ENCODE measurements at places on chromosomes 4 and X. TPM values are rescaled to one million over a fixed set of nuclear protein-coding genes. Genes with fewer than 3 reads are reported as not detected.
A peak's percentile ranks its signal among the peaks of the same experiment; 100 is the strongest.

GRCh38 chrX:42107495-42108488 is 184.4 kb upstream of the CASK start:
- no peak overlapping the region for H3K27ac ChIP-seq
- H3K4me3 ChIP-seq: no peak overlapping the region
- H3K27me3 ChIP-seq: no peaks in the 10 kb centered on the region

DNA sequence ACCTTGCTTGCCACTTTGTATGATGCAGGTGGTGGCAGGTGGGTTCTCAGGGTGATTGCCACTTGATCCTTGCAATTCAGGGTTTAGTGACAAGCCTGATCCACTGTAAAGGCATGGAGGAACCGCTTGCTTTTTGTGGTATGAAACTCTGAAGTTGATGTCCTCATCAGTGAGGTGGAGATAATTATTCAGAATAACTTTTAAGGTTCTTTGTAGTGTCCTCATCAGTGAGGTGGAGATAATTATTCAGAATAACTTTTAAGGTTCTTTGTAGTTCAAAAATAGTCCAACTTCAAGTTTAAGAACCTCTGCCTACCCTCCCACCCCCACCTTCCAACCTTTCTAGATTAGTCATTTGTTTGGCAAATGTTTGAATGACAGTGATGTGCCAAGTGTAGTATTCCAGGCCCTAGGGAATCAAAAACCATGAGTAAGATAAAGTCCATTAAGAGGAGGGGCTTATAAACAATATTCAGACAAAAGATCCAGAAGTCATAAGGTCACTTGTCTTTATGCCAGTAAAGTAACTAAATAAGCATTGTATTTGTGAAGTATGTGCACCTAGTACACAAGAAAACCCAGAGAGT is 51.2 kb downstream of the DCUN1D4 start:
- DNase-seq: no peak
- no peak overlapping the region for H3K27ac ChIP-seq
- no peaks in the 10 kb centered on the region for H3K36me3 ChIP-seq
- no peaks in the 10 kb centered on the region for H3K27me3 ChIP-seq
- H3K4me3 ChIP-seq: no peak overlapping the region

DNA sequence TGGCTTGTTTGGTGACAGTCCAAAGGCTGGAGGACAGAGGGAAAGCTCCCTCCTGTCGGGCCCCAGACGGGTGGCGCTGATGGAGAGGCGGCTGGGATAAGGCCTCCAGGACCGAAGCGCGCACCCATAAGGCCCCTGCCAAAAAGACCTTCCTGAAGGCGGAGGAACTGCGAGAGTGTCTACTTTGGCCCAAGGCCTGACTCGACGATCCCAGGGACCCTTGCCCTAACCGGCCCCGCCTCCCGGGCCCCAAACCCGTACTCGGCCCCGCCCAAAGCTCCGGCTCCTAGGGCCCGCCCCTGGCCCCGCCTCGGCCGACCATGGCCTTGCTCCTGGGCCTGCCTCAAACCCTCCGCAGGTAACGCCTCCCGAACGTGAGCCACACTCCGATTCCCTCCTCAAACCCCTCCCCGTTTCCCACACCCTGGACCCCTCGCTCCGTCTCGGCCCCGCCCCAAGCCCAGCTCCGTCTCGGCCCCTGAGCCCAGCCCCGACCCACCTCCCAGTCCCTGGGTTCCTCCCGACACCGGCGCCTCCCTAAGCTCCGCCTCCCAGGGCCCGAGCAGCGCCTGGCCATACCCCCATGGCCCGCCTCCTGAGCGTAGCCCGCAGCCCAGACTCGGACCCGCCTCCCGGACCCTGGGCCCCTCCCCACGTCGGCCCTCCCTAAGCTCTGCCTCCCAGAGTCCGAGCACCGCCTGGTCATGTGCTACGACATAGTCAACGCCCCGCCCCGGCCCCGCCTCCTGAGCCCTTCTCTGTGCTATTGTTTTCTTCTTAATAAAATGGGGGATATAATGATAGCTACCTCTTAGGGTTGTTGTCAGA is 90.0 kb upstream of the DRD5 start:
- H3K27ac ChIP-seq: peak overlapping the region; percentile 68
- H3K36me3 ChIP-seq: no peaks in the 10 kb centered on the region
- no peaks in the 10 kb centered on the region for H3K4me1 ChIP-seq
- H3K27me3 ChIP-seq: no peaks in the 10 kb centered on the region
- H3K4me3 ChIP-seq: peak overlapping the region; percentile 50

- H3K4me1 ChIP-seq: no peaks in the 10 kb centered on the region
- H3K27me3 ChIP-seq: no peaks in the 10 kb centered on the region
- H3K4me3 ChIP-seq: no peak overlapping the region
- peaks cover 76% of the 10 kb centered on the region for H3K36me3 ChIP-seq
- no peak for DNase-seq
Observed at GRCh38 chr4:2721586-2721985, 34.5 kb downstream of the TNIP2 start.

GRCh38 chr4:39104255-39104654 is 42.2 kb downstream of the KLHL5 start:
- no peaks in the 10 kb centered on the region for H3K36me3 ChIP-seq
- DNase-seq: no peak
- H3K4me3 ChIP-seq: no peak overlapping the region

- DNase-seq: no peak
- no peaks in the 10 kb centered on the region for H3K27me3 ChIP-seq
- H3K4me1 ChIP-seq: no peaks in the 10 kb centered on the region
- H3K4me3 ChIP-seq: no peak overlapping the region
Observed at GRCh38 chr4:113564493-113564892, 197.0 kb downstream of the CAMK2D start.

DNA sequence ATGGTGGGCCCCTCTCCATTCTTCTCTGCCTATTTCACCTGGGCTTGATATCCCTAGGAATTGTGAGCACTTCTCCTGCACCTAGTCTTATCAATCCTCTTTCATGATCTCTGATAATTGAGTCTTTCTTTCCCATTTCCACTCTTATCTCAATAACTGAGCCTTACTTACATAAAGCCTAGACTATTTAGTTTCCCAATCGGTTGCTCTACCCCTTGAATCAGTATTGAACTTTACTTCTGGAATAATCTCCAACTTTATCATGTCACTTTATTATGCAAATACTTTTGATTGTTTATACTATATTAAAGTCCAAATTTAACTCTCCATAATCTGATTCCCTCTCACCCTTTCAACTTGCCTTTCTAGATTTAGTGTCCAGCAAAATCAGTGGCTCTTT is 222.7 kb downstream of the SPRY1 start:
- no peaks in the 10 kb centered on the region for H3K27me3 ChIP-seq
- H3K27ac ChIP-seq: no peak overlapping the region
- no peak for DNase-seq
- H3K36me3 ChIP-seq: no peaks in the 10 kb centered on the region
- H3K4me1 ChIP-seq: peaks cover 26% of the 10 kb centered on the region

- H3K27ac ChIP-seq: no peak overlapping the region
- H3K36me3 ChIP-seq: no peaks in the 10 kb centered on the region
- no peaks in the 10 kb centered on the region for H3K4me1 ChIP-seq
- no peak overlapping the region for H3K4me3 ChIP-seq
- no peaks in the 10 kb centered on the region for H3K27me3 ChIP-seq
Observed at GRCh38 chr4:72283357-72283756, 251.6 kb downstream of the NPFFR2 start.

DNA sequence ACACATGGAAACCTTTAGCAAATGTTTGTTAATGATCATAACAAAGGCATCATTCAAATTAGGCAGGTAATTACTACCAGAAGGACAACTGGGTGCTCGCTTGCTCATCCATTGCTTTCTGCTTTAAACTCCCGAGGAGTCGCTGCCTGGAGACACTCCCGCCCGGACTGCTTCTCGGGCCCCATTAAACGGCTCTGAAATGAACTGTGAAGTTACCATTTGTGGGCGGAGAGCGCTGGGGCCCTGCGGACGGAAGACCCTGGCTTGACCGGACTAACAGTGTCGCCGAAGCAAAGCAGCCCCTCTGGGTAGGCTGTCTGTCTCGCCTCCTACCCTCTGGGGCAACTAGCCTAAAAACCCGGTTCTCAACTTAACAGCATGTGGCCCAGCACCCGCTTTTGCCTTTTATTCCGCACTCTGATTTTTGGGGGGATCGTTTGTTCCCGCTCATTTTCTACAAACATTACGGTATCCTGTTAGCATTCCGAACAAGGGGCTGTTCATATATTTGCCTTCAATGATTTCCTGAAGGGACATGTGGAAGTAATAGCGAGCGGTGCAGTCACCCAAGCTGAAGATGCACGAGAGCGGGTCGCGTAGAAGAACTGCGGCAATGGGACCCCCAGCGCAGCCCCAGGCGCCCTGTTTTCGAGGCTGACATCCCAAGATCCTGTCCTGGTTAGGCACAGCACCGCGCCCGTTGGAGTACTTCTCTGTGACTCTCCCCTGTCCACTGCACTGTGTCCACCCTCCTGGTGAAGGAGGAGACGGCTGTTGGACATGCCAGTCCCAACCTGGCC is 1.6 kb upstream of the PDGFRA start:
- peaks cover 100% of the 10 kb centered on the region for H3K27me3 ChIP-seq
- no peaks in the 10 kb centered on the region for H3K36me3 ChIP-seq
- peaks cover 51% of the 10 kb centered on the region for H3K4me1 ChIP-seq
- H3K4me3 ChIP-seq: peak overlapping the region; percentile 2

DNA sequence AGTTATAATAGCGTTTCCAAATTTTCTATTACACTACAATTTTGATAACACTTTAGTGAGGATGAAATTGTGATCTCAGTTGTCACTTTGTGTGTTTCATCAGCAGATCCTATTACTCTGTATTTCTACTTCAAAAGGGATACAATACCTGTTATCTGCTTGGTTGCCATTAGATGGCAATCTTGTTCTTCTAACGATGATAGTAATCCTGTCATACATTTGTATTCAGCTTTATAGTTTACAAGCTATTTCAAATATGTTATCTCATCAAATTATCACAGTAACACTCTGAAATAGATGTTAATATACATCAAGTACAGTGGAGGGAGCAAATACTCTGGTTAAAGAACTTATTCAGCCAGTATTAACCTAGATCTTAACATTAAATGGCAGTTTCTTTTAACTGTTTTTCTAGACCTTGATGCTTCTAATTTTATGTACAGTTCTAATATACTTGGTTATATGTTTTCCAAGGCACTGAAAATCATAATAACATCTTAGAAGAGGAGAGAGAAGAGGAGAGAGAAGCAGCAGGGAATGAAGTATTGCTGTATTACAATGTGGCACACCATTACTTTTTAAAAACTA is 292.0 kb downstream of the CCSER1 start:
- H3K4me3 ChIP-seq: no peak overlapping the region
- no peak overlapping the region for H3K27ac ChIP-seq
- no peaks in the 10 kb centered on the region for H3K36me3 ChIP-seq
- no peaks in the 10 kb centered on the region for H3K4me1 ChIP-seq
- H3K27me3 ChIP-seq: no peaks in the 10 kb centered on the region
- peak; percentile 49 for DNase-seq

DNA sequence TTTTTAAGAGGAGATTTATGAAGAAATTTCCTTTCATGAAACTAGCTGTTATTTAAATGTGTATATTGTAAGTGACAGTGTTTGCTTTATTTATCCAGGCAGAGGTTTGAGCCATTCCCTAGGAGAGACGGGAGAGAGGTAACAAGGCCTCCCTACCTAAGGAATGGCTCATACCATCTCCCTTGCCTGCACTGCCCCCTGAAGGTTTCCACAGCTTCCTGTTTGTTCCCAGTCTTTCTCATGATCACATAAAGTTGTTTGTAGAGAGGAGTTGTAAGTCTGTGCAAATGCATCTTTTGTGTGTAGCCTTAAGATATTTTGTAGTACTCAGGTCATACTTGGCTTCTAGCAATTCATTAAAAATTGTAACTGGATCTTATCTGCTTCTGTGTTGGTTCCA is 1504.5 kb upstream of the PCDH10 start:
- H3K36me3 ChIP-seq: no peaks in the 10 kb centered on the region
- H3K27ac ChIP-seq: no peak overlapping the region
- no peaks in the 10 kb centered on the region for H3K27me3 ChIP-seq

DNA sequence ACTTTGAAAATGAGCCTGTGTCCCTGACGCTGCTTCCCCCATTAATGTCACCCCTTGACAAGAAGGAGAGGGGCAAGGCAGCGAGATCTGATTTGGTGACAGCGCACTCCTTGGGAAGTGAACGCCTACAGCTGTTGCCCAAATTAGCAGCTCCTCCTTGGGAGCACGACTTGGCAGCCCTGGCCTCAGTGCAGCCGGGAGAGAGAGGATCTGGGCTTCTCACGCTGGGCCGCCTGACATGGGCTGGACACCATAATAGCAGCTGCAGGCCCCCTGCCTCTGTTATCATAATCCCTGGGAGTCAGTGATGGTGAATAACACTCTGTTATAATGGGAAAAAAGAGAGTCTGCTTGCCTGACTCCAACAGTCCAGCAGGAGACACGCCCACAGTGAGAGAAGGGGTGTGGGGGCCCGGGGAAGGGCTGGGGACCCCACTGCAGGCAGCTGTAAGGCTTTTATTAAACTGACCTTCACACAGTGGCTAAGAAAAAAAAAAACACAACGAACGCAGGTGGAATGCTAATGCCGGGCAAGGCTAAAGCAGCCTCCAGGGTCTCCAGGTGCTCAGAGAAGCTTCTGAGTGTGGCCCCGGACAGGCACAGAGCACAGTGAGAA is 73.3 kb downstream of the PSAPL1 start:
- no peaks in the 10 kb centered on the region for H3K36me3 ChIP-seq
- H3K27me3 ChIP-seq: no peaks in the 10 kb centered on the region
- H3K4me3 ChIP-seq: no peak overlapping the region
- H3K4me1 ChIP-seq: no peaks in the 10 kb centered on the region
- no peak overlapping the region for H3K27ac ChIP-seq

DNA sequence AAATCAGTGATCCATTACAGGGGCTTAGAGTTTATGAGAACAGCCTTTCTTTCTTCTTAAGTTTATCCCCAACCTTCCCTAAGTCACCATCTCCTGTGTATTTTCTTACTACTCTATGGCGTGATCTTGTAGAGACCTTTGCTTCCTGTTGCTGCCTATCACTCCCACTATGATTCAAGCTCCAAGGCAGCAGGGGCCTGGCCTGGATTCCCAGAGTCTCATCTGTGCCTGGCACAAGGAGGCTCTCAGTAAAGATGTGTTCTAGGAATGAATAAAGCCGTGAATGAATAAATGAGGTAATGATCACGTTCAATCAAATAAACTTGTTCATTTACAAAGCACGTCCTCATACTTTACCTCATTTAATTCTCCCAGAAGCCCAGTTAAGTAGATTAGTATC is 45.4 kb downstream of the CC2D2A start:
- no peak overlapping the region for H3K4me3 ChIP-seq
- H3K36me3 ChIP-seq: no peaks in the 10 kb centered on the region
- H3K27me3 ChIP-seq: no peaks in the 10 kb centered on the region
- DNase-seq: no peak
- H3K27ac ChIP-seq: no peak overlapping the region
- H3K4me1 ChIP-seq: no peaks in the 10 kb centered on the region

GRCh38 chr4:139574641-139575040 is 18.6 kb upstream of the SETD7 start:
- H3K4me1 ChIP-seq: no peaks in the 10 kb centered on the region
- no peaks in the 10 kb centered on the region for H3K36me3 ChIP-seq
- H3K4me3 ChIP-seq: no peak overlapping the region
- no peak overlapping the region for H3K27ac ChIP-seq

GRCh38 chr4:148159793-148160192 is 282.4 kb downstream of the NR3C2 start:
- no peak overlapping the region for H3K4me3 ChIP-seq
- DNase-seq: no peak
- H3K36me3 ChIP-seq: no peaks in the 10 kb centered on the region
- H3K4me1 ChIP-seq: no peaks in the 10 kb centered on the region
- no peaks in the 10 kb centered on the region for H3K27me3 ChIP-seq

The RPGR gene
- 15.0 TPM for total RNA-seq

The SPP1 gene
- 55.5 TPM for total RNA-seq

The SLC2A9 gene
- 19.0 TPM for total RNA-seq

The PCDH11X gene
- 0.16 TPM for total RNA-seq

The LRP2BP gene
- 0.79 TPM for total RNA-seq

The INTU gene
- 11.6 TPM for total RNA-seq

The WDR45 gene
- 47.5 TPM for total RNA-seq

The SATL1 gene
- total RNA-seq: not detected

The GLRA3 gene
- 0.03 TPM for total RNA-seq
